ENCODE measurements at places on chromosomes 5 and 9.

- DNase-seq: no peak
Observed at GRCh38 chr9:122011818-122012498, 81.2 kb downstream of the TTLL11 start.

- DNase-seq: no peak
Observed at GRCh38 chr5:140159014-140159927, 15.7 kb upstream of the CYSTM1 start.

DNA sequence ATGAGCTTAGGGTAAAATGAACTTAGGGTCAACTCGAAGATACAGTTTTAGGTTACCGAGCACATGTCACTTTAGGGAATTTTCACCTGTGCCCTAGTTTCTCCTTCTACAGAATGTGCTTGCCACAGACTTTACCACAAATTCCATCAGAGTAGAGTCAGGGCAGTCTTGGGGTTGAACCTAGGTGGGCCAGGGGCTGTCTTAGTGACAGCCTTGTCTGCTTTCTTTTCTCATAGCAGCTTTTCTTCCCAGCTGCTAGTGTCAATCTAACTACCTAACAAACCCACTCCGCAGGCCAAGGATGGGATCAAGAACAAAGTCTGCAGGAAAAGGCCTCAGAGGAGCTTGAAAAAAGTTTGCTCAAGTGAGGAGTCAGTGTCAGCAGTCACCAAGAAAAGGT is 458.1 kb upstream of the CDH18 start:
- DNase-seq: no peak

- DNase-seq: no peak
Observed at GRCh38 chr5:72383280-72383679, 63.1 kb downstream of the PTCD2 start.

DNA sequence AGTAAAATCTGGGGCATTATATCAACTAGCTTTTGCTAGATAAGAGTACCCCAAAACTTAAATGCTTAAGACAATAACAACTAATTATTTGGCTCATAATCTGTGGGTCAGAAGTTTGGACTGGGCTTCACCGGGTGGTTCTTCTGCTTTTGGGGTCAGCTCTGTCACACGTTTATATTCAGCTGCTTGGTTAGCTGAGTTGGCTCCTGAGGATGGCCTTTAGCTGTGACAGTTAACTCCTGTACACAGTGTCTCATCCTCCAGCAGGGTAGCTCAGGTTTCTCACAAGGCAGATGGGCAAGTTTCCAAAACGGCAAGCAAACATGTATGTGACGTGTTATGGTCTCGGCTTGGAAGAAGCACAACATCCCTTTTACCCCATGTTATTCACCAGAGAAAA is 488.2 kb downstream of the TLE4 start:
- no peak for DNase-seq

- peak; percentile 77 for DNase-seq
Observed at GRCh38 chr9:33466565-33467495, 6.9 kb downstream of the NOL6 start.

DNA sequence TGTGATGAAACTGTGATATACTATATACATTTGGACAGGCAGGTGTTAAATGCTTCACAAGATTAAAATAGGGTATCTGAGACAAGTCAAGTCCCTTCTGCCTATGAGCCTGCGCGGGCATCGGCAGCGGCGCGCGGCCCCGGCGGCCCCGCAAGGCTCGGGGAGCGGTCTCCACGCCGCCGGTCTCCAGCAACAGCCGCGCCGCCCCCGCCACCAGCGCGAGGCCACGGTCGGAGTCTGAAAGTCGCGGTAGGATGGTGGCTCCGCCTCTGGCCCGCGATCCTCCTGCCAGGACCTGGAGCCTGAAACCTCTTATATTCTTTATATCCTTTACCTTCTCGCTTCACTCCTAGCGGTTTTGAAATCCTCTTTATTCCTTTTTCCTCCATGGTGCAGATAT is 99.4 kb downstream of the INSL6 start:
- no peak for DNase-seq

- DNase-seq: no peak
Observed at GRCh38 chr5:124179819-124180218, 566.6 kb downstream of the ZNF608 start.

DNA sequence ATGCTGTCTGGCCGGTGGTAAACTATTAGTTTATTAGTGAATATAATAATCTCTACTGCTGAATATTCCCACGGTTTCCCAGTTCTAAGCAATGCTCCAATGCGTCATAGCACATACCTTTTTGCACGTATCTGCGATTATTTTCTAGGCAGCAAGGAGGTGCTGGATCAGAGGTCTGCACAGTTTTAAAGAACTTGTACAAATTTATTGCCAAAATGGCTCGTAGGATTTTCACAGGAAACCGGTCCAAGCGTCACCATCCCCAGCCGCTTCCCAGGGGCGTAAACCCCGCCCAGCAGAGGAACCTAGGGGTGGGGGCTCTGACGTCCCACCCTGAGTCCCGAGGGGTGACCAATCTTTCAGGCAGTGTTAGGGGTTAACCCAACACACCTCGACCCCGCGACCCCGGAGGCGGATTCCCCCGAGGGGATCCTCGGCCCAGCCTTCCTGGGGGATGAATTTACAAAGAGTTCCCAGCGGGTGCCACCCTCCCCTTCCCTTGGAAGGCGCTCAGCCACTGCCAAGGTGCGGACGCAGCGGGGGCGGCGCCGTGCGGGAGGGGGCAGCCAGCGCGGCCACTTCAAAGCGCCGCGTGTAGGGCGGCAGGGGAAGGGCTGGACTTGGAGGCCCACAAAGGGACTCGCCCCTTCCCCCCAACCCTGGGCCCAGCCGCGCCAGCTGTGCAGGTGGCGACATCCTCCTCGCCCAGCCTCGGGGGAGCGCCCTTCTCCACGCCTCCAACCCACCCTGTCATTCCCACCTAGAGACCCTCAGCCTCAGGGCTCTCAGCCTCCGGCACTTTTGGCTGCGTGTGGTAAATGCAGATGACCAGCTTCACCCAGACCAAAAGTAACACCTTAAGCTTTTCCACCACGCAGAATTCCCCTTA is 43.5 kb upstream of the TCF7 start:
- peak; percentile 36 for DNase-seq

DNA sequence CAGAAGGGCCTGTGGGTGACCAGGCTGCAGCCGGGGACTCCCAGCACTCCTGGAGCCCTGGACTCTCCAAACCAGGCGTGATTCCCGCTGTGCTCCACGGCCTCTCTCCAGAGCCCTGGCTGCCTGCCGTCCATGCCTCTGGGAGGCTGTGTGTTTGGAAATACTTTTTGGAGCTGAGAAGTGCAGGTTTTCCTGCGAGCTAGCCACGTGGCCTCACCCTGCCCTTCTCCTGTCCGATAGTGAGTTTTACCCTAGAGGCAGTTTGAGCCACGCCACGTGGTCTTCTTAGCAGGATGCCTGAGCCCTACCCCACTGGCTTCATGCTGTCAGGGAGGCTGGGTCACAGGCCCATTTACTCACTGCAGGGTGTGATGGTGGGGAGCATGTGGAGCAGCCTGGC is 71.3 kb downstream of the COL5A1 start:
- no peak for DNase-seq

DNA sequence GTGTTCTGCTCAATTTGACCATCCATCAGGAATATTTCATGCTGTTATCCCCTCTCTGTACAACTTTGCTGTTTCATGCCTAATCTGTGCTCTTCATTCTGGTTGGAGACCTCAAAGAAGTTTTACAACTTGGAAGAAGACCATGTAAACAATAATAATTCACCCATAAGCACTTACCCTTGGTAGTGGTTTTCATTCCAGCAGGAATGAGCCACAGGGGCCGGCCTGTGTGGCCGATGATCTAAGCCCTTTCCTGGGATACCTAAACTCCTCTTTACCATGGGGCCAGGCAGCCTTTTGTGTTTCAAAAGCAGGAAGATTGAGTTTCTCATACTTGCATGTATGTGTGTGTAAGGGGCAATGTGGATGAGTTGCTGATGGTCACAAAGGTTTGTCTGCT is 165.0 kb downstream of the FGF1 start:
- no peak for DNase-seq

DNA sequence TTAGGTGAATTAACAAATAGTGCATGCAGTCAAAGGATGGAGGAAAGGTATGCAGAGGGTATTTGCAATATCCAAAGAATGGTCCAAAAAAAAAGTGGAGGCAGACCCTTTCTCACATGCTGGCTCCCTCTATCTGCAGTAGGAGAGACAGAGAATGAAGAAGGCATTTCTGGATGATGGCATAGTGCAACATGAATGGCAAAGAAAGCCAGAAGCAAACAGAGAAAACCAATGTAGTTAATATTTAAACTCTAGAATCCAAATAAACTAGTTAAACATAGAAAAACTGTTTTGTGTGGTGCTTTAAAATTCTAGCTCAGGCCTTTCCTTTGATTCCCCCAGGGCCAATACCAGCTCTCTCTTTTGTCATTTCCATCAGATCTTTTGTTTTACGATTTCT is 403.1 kb upstream of the WWC1 start:
- no peak for DNase-seq

DNA sequence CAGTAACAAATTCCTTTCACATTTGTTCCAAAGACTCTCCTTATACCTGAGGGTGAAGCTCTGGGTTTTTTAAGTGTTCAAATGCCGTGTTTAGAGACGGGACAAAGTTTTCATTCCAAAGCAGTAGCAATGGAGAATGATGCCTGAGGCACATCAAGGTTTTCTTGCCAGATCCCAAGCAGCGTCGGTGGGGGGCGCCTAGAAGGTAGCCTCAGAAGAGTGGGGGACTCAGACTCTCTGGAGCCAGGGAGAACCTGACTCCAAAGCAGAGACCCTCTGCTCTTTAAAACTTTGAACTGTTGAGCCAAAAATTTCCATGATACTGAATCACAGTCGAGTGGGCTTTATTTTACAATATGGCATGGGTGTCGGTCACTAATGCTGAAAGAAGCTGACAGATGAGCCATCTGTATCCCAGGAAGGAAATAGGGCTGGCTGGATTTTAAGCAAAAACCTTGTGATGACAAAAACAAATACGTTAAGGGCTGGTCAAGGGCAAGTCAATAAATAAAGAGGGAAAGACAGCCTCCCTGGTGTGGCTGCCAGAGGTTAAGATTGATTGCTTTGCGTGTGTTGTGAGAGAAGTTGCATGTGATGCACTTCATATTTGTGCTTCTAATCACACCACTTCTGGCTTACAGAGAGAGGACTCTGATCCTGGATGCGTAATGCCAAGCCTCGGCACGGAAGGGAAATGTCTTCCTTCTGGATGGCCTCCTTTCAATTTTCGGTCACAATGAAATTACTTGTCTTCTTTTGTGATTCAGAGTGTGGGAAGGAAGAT is 161.1 kb upstream of the EFNA5 start:
- DNase-seq: no peak

DNA sequence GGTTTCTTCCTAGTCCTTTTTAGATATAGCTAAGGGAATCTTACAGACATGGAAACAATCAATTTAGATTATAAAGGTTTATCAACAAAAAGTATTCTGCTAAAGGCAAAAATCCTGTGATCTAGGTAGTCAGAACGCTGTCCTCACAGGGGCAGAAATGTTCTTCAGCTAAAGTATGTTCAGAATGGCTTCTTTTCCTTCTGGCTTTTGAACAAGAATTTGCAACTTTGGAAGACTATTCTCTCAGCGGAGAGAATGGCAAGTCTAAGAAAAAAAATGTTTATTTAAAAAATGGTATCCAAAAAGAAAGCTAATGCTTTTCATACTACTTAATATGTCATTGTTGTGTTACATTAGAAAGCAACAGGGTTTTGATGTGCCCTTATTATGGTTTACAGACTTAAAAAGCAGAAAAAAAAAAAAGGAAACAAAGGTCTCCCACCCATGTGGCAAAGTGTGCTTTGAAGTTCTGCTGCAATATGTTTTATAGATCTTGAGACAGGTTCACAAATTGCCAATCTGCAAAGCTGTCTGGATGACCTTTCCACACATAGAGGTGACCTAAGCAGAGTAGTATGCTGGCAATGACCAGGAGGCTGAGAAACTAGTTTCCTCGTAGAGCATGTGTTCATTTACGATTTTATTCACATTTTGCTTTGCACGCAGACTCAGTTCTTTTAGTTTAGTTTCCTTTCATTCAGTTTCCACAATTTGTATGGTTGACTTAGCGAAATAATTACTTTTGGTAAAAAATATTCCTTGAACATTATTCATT is 45.1 kb upstream of the PJA2 start:
- no peak for DNase-seq

DNA sequence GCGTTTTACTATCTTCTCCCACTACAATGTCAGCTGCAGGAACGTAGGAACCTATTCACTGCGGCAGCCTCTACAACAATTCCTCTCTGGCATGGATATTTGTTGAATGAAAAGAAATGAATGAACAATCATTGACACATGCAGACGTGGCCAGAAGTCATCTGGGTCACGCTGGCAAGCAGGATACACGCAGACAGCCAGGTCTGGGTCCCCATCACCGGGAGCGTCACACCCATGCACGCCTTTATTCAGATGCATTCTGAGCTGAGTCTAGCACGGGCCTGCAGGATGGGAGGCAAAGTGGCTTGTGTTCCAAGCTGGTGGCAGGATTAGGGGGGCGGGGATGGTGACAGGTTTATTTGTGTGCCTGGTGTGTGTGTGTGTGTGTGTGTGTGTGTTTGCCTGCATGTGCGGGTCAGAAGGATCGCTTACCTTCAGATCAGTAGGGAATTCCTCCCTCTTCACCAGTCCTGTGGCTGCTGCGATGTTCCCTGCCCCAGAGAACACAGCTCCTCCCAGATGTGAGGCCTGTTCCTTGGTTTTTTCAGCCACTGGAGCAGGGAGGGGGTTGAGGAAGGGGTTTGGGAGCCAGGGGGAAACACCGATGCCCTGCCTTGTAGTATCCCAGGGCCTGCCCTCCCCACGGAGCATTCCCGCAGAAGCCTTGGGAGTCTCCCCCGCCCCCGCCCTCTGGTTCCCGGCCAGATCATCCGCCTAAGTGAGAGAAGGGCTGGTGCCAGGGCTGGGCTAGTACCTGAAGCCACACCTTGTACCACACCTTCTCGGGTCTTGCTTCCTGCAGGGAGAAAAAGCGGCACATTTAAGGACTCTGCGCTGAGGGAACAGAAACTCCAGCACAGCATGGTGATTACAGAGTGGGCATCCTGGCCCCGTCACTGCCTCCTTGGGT is 4.1 kb downstream of the SNCB start:
- DNase-seq: no peak
